Fibroblast of skin of right biceps (primary cell): ENCODE measurements at places on chromosomes 4 and X.

DNA sequence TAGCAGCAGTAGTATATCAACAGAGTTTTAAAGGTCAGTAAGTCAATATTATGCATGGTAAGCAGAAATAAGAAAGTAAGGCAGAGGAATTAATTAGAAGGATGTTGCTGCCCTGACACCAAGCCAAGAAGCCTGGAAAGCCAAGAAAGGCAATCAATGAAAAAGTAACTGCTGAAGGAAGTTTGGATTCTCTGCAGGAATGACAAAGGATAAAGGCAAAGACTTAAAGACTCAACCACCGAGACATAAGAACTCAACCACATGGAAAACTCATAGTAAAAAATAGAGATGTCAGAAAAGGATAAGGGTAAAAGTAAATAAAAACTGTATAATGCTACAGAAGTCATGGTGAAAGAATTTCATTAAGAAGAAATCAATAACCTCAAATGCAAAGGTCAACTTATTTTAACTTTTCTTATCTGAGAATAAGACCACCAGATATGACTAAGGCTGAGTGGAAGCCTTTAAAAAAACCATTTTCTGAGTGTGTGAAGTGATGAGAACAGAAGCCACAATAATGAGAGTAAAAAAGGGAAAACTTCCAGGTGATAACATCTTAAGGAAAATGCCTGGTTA lies 55.2 kb downstream of the NEK1 start:
- peak; percentile 54 for DNase-seq

- DNase-seq = no peak
Observed at GRCh38 chr4:113972781-113973180, 6.7 kb downstream of the ARSJ start.

- no peak for DNase-seq
Observed at GRCh38 chr4:57504139-57504538, 394.0 kb upstream of the IGFBP7 start.

DNA sequence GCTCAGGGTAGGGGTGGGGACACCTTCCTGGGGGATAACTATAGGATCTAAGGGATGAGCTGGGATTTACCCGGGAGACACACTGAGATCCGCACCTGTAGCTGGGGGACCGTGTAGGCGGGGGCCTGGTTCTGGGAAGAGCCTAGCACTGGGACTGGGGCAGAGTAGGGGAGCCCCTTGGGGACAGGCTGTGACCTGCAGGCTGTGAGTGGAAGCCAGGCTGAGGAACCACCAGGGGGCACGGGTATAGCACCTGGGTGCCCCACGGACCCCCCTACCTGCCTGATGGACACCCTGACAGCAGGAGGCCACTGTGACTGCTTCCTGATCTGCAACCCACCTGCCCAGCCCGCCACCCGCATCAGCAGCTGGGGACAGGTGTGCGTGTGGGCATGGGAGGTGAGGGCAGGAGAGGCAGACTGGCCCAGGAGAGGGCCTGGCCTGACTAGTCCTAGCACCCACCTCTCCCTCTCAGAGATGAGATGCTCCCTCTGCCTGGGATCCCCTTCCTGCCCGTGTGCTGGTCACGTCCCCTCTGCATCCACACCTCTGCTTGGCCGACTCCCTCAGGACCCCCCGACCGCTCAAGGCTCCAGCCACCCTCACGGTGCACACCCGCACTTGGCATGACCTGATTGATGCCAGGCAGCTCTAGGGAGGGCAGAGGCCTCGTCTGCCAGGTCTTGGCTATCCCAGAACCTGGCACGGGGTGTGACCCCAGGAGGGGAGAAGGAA lies 94.2 kb upstream of the NKX1-1 start:
- DNase-seq = no peak

- DNase-seq = no peak
Observed at GRCh38 chrX:40167850-40168479, 70.2 kb upstream of the BCOR start.
